Activated T-cell treated with anti-CD3 and anti-CD28 coated beads, Interleukin-2, amount 50 U/mL, for 1 hour (primary cell): ENCODE measurements at places on chromosomes 13 and 19.

- no peak for DNase-seq
These were observed 102.7 kb downstream of the DCLK1 start for GRCh38 chr13:36028359-36029025.

DNA sequence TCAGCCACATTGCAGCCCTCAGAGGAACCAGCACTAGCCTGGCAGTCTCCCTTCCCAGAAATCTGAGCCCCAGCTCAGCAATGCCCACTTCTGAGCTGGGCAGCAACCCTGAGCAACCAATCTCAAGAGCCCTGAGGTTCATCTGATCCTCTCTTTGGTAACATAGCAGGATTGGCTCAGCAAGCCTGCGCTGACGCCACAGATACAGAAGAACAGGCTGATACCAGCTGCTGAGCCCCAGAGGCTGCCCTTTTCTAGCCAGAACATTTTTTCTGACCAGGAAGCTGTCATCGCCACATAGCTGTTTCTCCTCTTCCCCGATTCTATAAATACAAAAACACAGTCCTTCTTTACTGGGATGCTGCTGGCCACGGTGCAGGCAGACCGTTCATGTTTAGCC lies 59.8 kb downstream of the TRPM4 start:
- peak; percentile 2 for DNase-seq

DNA sequence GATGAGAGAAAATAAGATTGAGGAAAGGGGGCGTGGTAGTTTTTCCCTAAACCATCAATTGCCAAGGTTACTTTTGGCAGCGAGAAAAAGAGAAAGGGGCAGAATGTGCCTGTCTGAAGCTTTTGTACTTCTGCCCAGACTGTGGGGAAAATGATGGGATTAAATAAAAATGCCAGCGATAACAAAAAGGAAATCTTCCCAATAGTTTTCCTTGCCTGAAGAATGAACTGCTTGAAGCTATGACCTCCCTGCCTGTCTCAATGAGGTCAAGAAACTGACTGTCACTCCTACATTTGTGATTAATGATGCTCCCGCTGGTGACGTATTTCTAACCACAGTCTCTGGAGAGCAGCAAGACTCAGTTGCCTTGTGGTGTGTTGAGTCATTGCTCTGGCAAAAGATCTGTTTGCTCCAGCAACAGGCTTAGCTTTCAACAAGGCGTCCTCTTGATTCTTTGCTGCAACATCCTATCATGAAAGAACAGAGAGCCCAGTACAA lies 1051.5 kb downstream of the DIAPH3 start:
- no peak for DNase-seq

GRCh38 chr13:81406022-81406421 lies 1065.1 kb upstream of the SPRY2 start:
- DNase-seq = no peak

GRCh38 chr19:8445488-8446001 lies 770 bp downstream of the HNRNPM start:
- no peak for DNase-seq

- DNase-seq = no peak
These were observed 27.4 kb downstream of the LAMP1 start for GRCh38 chr13:113324398-113324797.

DNA sequence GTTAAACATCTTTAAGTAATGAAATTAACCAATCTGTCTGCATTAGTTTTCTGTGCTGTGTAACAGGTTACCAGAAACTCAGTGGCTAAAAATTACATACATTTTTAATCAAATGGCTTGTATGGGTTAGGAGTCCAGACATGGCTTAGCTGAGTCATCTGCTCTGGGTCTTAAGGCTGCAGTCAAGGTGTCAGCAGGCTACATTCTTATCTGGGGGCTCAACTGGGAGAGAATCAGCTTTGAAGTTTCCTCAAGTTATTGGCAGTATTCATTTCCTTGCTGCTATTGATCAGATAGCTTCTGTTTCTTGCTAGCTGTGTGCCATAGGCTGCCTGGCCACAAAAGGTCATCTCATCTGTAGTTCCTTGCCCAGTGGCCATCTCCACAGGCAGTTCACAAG lies 1163.0 kb downstream of the DIAPH3 start:
- no peak for DNase-seq

- DNase-seq = no peak
These were observed 36.6 kb downstream of the TGDS start for GRCh38 chr13:94559222-94559795.
